ENCODE measurements at places on chromosomes 6 and 20. TPM values are rescaled to one million over a fixed set of nuclear protein-coding genes. Genes with fewer than 3 reads are reported as not detected.

Gene LAMA4
- 68.1 TPM for total RNA-seq

Gene DEFB132
- total RNA-seq = not detected

Gene SLC12A5
- total RNA-seq = under 0.01 TPM

Gene PRKN
- total RNA-seq = 3.9 TPM

Gene PNLDC1
- 0.23 TPM for total RNA-seq

Gene HRH3
- not detected for total RNA-seq

Gene NMBR
- not detected for total RNA-seq

Gene FOXA2
- not detected for total RNA-seq

Gene MLN
- not detected for total RNA-seq

Gene WFDC8
- not detected for total RNA-seq

Gene NRM
- 1.2 TPM for total RNA-seq

Gene SIRPG
- not detected for total RNA-seq

Gene PKIB
- 0.45 TPM for total RNA-seq

Gene TAAR2
- not detected for total RNA-seq

Gene KCNK16
- not detected for total RNA-seq

Gene OPRM1
- total RNA-seq = not detected

Gene HLA-DOB
- total RNA-seq = not detected

Gene ARMC2
- total RNA-seq = 1.9 TPM

Gene SLCO4A1
- not detected for total RNA-seq

Gene MDFI
- total RNA-seq = 0.23 TPM

Gene FAM184A
- total RNA-seq = 0.08 TPM

Gene CCN6
- not detected for total RNA-seq

Gene MAFB
- total RNA-seq = 3.2 TPM

Gene OR2H1
- total RNA-seq = not detected

Gene DIDO1
- total RNA-seq = 24.8 TPM

Gene TUBB2B
- 4.1 TPM for total RNA-seq

Gene ELOVL4
- total RNA-seq = 3.1 TPM

Gene RALGAPB
- 18.9 TPM for total RNA-seq

Gene IL17A
- not detected for total RNA-seq

Gene BHLHE23
- not detected for total RNA-seq

Gene PKHD1
- not detected for total RNA-seq

Gene GNAS
- 501 TPM for total RNA-seq

Gene TRIM15
- total RNA-seq = not detected

Gene B4GALT5
- 20.4 TPM for total RNA-seq

Gene RIPOR3
- 1.1 TPM for total RNA-seq

Gene ZNF334
- total RNA-seq = 1.3 TPM

Gene COQ3
- 1.5 TPM for total RNA-seq

Gene TFAP2D
- not detected for total RNA-seq

Gene SH3BGRL2
- total RNA-seq = 1.3 TPM

Gene DUSP22
- 13.5 TPM for total RNA-seq

Gene DEFB124
- total RNA-seq = not detected

Gene ZC3H12D
- not detected for total RNA-seq

Gene PAK5
- not detected for total RNA-seq

Gene C20orf202
- not detected for total RNA-seq

Gene EYS
- under 0.01 TPM for total RNA-seq

Gene LIN28B
- total RNA-seq = not detected

Gene SGK2
- 0.47 TPM for total RNA-seq

Gene SNRPB2
- total RNA-seq = 31.8 TPM

Gene BPIFA1
- not detected for total RNA-seq

Gene SNX21
- 27.1 TPM for total RNA-seq

Gene ABRACL
- 16.6 TPM for total RNA-seq

Gene HLA-DOA
- under 0.01 TPM for total RNA-seq
